ENCODE measurements at places on chromosomes 16 and 17.

- no peak for DNase-seq
These were observed 44.7 kb downstream of the ZFPM1 start for GRCh38 chr16:88497561-88498462.

DNA sequence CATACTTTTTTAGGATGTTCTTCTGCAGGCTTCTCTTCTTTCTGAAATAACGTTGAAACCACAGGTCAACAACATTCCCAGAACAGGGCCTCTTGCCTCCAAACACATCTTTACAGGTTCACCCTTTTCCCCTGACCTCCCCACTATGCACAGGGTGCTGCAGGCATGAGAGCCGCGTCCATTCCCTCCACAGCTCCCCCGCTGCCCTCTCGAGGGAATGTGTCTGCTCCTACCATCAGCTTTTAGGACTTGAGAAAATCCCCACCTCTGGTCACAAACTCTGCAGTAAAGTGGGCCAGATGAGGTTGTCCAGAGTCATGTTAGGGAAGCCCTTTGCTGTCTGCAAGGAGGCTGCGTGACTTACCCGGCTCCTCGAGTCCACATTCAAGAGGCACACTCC is 30.5 kb downstream of the DUSP14 start:
- no peak for DNase-seq

DNA sequence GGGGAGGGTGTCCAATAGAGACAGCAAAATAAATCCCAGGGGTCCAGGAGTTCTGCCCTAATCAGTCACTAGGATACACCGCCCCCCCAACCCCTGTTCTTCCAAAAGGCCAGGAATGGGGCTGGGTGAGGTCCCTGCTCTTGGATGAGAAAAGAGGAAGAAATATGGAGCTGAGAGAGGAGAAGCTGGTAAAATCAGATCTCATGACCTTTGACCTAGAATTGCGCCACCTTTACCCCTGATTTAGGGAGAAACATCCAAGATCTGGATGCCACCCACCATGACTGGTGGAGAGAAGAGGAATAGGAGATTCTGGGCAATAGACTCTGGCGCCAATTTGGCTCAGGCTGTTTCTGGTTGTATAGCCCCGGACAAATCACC is 707 bp upstream of the CACNB1 start:
- DNase-seq, result no peak

DNA sequence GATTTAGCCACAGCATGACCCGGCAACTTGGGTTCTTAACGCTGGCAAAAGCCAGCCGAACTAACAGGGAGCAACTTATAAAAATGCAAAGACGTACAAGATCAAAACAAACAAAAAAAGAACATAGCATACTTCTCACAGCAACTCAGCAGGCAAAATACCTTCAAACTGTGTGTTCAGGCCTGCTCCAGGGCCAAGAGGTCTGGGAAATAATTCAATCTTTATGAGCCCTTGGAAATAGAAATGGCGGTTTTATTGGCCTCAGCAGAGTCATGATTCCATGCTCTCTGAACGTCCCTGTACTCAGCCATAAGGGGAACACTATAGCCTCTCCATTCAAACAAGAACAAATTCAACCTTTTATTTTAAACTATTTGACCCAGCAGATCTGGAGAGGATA is 101.3 kb upstream of the C17orf78 start:
- no peak for DNase-seq

DNA sequence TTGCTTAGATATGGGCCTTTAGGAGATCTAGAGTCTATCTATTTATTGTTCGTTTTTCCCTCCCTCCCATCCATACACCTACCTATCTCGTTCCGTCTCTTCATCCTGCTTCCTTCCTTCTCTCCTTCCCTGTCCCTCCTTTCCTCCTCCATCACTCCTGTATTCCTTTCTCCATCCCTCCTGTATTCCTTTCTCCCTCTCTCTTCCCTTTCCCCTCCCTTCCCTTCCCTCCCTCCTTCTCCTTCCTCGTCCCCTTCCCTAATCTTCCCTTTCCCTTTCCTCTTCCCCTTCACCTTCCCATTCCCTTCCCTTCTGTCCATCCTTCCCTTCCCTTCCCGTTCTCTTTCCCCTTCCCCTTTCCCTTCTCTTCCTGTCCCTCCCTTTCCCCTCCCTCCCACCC is 10.6 kb downstream of the GP2 start:
- no peak for DNase-seq

DNA sequence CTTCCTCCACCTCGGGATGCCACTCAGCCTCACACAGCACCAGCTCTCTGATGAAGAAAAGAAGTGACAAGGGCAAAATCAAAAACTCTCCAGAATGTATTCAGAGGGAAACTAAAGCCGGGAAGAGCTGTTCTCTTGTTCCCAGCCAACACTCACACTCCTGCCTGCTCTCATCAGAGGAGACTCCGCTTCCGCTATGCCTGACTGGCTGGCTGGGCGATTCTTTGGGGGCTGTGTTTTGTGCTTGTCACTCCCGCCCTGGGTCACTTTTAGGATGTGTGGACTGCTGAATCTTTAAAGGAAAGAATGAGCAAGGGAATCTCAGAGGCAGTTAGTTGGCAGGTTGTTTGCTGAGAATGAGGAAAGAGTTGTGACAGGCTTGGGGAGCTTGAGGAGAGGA is 54.6 kb upstream of the TBX2 start:
- no peak for DNase-seq

GRCh38 chr17:8924595-8924994 is 40.9 kb downstream of the PIK3R5 start:
- DNase-seq, result no peak

- DNase-seq, result no peak
These were observed 2.7 kb downstream of the MNT start for GRCh38 chr17:2398182-2398581.

DNA sequence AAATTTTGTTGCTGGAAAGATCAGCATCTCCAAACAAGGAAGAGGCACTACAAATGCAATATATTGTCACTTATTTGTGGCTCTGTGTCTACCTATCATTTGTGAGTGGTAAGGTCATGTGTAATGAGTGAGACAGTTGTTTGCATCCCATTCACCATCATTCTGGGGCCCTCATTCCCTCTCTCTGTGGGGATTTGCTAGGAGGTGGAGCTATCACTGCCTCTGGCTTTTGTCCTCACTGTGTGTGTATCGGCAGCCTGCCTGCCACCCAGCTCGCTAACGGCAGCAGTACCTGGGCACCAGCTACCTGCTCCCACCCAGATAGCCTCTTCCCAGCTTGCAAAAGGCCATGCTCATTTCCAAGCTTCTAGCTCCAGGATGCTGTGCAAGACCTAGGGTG is 379.2 kb upstream of the ZFHX3 start:
- DNase-seq, result no peak

- no peak for DNase-seq
These were observed 2.9 kb downstream of the KRT28 start for GRCh38 chr17:40796846-40797245.

DNA sequence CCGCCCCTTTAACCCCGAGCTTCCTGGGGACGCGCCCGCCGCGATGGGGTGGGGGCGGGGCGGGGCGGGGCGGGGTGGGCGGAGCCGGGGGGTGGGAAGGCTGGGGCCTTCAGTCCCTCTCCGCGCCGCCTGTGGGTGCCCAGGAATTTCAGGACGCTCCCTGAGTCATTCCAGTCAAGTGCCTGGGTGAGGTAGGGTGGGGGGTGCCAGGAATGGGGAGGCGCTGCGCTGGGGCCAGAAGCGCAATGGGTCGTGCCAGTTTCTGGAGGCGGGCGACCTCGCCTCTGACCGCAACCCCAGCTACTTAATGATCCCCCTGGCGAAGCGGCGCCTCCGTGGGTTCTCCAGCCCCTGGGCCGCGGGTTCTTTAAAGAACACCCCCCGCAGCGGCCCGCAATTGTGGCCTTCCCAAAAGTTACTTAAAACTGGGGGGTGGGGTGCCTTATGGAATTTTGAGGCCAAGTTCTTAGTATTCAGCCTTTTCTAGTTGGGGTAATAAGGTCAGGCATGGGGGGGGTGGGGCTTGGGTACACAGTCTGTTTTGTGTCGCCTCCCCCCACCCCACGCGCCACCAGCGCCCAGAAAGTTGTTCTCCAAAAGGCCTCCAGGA is 826 bp upstream of the GSE1 start:
- DNase-seq, result peak; percentile 46

- no peak for DNase-seq
These were observed 22.1 kb downstream of the MAP1LC3B start for GRCh38 chr16:87414251-87414680.

- DNase-seq, result no peak
These were observed 36.2 kb downstream of the NDE1 start for GRCh38 chr16:15686287-15686686.

DNA sequence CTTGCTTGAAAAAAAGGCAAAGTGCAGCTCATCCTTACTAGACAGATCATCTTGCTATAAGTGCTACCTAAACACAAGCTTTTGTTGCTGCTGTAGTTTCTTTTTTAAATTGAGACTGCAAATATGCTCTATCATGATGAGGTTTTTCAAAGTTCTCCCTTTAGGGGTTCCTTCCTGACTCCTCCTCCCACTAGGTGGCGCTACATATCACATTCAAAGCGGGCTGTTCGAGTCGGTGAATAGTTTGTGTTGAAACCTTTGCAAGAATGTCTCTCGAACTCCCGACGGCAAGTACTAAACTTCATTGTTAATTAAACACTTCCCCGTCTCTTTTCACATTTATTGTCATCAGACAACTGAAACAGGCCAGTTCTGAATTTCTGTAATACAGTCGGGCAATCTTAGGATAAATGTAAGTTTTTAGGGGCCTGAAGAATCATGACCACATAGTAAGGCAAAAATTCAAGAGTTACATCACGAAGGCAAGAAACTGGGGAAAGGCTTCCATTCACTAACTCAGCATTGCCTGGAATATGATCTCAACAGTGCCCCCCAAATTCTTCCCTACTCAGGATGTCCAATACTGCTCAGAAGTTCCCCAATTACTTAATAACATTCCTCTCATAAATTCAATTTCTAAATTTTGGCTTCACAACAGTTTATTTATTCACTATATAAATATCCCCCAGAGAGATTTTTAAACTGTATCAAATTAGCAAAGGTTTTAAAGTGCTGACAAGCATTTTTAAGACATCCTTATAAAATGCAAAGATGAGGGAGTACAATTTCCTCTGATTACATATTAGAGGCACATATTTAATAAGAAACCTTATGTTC is 6.7 kb downstream of the HS3ST3A1 start:
- DNase-seq, result peak; percentile 85

- DNase-seq, result no peak
These were observed 5.5 kb downstream of the PCGF2 start for GRCh38 chr17:38742411-38743308.

- DNase-seq, result no peak
These were observed 25.8 kb downstream of the SAP30BP start for GRCh38 chr17:75692976-75693375.

DNA sequence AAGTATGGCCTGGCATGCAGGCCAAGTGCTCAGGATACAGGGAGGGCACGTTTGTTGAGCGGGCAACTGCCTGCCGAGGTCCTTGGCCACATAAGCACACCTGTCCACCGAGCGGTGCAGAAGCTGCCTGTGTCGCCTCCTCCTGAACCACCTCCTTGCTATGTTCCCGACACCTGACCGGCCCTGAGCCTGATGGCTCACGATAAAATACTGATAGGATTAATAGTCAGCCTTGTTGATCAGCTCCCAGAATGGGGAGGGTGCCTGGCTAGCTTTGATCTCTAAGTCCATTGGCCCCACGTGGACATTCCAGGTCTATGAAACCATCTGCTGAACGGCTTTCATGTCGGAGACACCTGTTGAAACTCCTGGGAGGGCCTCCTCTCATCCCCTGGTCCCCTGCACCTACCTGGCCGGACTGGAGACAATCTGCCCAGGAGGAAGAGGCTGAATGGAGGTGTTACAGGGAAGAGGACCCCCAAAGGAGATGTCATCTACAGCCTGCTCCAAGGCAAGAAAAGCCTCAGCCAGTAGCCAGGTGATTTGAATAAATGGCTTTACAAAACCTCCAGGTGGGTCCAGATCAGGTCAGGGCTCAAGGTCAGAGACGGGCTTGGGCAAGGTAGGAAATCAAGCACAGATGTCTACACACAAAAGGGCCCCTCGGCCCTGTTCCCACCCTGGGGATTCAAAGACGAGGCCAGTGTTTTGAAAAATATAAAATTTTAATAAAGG is 33.4 kb downstream of the AXIN2 start:
- no peak for DNase-seq

- DNase-seq, result no peak
These were observed 85.3 kb upstream of the GSE1 start for GRCh38 chr16:85527767-85528297.

GRCh38 chr17:82226809-82227628 is 1.8 kb upstream of the SLC16A3 start:
- DNase-seq, result no peak

DNA sequence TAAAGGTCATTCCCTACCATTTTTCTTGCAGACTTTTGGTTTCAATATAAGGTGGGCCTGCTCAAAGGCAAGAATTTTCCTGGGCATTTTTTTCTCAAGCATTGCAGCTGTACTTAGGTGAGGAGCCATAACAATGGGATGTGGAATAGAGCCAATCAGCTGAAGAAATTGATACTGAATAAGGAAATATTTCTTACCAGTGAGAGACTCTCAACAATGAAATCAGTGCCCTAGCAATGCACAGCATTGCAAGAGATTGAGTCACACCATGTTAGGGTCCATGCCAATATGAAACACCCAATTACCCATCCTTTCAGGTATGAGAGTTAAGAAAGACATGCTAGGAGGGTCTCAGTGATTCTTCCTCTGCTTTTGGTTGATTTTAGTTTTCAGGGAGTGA is 237.6 kb downstream of the SOX9 start:
- no peak for DNase-seq

DNA sequence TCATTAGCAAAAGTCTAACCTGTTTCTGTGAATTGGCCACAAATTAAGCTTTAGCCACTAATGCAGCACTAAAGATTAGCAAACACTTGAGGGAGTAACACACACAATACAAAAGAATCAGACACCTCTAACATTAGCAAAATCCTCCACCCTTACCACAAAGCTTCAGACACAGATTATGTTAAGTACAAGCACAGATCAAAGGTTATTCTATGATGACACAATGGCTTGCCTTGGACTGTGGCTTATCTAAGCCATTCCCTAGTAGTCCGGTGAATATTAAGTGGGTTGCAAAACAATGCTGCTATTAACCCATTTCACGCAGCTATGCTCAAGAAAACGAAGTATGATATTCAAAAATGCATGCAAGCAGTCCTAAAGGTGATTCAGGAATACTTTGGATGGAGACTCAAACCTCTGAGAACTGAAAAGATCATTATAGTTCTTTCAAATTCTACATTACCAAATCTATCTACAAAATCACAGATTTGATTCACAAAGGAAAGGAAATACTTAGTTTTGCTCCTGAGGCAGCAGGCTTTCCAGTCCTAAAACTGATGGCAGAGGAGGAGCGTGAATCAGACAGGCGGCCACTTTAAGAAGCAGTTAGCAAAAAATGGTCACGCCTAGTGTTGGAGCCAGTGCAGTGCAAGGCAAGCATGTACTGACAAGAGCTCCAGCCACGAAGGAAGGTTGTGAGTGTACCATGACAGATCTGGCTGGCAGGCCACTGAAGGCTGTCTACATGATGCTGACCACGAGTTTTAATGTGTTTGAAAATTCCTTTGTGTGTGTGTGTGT is 67.2 kb downstream of the PARN start:
- DNase-seq, result peak; percentile 5

DNA sequence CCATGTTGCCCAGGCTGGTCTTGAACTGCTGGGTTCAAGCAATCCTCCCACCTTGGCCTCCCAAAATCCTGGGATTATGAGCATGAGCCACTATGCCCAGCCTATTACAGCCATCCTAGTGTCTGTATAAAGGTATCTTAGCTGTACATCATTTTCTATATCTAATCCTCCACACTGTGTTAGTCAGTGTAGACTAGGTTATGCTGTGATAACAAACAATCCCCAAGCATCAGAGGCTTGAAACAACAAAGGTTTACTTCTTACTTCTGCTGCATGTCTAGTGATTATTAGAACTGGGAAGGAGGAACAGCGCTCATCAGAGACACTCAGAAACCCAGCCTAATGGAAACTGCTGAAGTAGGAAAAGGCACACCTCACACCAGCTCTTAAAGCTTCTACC is 68.1 kb downstream of the ERCC4 start:
- no peak for DNase-seq

Measured in stimulated activated CD4-positive, alpha-beta T cell treated with anti-CD3 and anti-CD28 coated beads, Interleukin-15, amount 100 ng/mL, for 24 hours (primary cell).